ENCODE measurements at places on chromosomes 4 and X.

GRCh38 chr4:74104145-74104544 lies 5.2 kb upstream of the CXCL2 start:
- DNase-seq: no peak

DNA sequence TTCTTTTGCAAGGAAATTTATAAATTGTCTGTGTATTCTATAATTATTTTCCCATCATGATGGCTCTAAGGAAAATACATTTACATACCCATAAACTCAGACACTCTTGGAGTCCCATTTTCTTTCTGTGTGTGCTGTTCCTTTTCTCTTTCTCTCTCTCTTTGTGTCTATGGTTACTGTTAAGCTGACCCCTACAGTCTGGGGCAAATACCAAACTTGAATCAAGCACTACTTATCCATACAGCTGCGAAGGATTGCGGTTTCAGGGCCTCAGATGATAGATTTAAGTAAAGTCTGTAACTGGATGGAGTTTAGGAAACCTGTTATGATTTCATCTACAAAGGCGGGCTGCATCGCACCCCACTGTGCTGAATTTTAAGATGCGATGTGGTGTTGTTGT lies 150.2 kb downstream of the SHROOM3 start:
- DNase-seq: no peak

- no peak for DNase-seq
Observed at GRCh38 chrX:25810202-25810601, 327.9 kb upstream of the MAGEB18 start.

- DNase-seq: no peak
Observed at GRCh38 chr4:159150821-159151390, 48.0 kb downstream of the RAPGEF2 start.

DNA sequence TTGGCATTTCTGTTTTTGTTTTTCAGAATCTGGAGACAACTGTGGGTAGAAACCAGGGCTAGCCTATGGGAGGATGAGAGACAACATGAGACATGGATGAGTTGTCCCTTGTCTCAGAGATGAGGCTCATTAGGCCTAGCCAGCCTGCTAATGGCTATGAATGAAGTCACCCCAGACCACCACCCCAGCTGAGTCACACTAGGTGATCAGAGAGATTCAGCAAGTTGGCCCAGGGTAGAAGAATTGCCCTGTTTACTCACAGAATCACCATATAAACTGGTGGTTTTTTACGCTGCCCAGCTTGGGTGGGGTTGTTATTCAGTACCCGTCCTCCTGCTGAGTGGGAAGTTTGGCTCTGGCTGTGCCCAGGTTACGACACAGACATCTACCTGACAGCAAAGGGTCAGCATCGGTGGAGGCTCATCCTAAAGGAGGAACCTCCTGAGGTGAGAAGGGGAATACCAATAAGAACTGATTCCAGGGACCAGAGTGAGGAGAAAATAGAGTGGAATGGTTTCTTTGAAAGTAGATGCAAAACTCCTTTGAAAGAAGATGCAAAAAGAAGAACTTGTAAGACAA lies 17.2 kb upstream of the ARSJ start:
- DNase-seq: no peak

- peak; percentile 27 for DNase-seq
Observed at GRCh38 chr4:142984871-142985585, 138.9 kb upstream of the INPP4B start.

GRCh38 chrX:107565931-107566603 lies 62.2 kb upstream of the PRPS1 start:
- DNase-seq: no peak

DNA sequence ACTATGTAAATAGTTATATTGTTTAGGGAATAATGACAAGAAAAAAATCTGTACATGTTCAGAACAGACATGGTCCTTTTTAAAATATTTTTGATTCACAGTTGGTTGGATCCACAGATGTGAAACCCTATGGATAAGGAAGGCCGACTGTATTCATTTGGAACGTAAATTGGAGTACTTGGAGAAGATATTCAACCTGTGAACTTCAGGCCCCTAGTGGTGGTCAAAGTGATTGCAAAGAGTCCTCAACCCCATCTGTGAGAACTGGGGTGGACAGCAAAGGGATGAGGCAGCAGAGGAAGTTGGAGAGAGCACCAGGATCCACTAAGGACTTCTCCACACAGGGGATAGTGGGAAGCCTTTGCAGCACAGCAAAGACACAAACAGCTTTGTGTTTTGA lies 6.2 kb upstream of the CXCL13 start:
- peak; percentile 58 for DNase-seq
